Tibial nerve (tissue), 4 donors: ENCODE measurements at places on chromosomes 2 and 18.
A peak's percentile ranks its signal among the peaks of the same experiment; 100 is the strongest.

GRCh38 chr2:16813593-16813992 lies 148.0 kb upstream of the CYRIA start:
- DNase-seq: no peak

DNA sequence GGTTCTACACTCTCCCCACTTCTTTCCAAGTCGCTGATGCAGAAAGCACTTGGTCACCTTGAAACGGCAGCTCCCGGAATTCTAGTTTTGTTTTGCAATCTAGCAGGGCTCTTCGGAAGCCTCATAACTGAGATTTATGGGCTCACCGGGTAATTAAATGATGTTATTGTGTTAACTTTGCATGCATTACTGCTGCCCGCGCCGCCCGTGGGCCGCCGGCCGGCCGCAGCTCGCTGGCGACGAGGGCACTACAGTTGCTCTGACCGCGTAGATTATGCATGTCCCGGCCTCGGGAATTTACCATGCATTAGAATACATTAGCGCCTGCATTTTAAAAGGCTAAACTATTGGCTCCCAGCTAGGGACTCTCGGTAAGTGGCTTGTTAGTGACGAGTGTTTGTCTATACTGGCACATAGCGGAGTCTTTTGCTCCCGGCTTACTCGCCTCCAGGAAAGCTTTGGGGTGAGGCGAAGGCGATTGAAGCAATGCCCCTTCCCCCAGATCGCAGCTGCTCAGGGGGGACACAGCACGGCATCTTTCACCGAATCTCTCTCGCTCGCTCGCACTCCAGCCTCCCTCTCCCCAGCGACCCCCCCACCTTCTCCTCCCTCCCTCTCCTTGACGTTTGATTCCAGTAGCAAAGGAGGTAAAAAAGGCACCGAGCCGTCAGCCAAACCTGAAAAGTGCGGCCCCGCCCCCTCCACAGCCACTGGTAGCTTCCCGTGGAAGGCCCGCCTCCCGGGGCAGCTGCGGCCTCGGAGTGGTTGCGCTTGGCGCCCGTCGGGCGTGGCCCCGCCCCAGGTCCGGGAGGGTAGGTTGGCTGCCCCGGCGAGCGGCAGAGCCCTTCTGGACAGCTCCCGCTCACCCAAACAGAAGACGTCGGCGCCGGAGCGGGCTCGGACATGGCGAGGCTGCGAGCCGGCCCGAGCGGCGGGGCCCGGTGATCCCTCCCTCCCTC lies at the start of gene ONECUT2:
TSS of gene ONECUT2 (plus strand) at position 839 of the 959 bp plus-strand sequence. CDS start 343 bp downstream, outside the sequence.
- DNase-seq: peak; percentile 31

DNA sequence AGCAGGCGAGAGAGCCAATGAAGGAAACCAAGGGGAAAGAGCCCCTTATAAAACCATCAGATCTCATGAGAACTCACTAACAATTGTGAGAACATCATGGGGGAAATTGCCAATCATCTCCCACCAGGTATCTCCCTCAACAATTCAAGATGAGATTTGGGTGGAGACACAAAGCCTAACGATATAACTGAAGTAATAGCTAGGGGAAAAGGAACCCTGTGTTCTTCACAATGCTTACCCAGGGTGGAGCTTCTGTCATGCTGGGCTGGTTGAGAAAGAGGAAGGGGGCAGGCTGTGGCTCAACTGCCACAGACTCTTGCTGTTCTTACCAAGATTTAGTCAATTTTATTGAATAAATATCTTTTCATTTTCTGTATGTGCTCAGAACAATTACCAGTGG lies 392.1 kb upstream of the HS6ST1 start:
- no peak for DNase-seq

DNA sequence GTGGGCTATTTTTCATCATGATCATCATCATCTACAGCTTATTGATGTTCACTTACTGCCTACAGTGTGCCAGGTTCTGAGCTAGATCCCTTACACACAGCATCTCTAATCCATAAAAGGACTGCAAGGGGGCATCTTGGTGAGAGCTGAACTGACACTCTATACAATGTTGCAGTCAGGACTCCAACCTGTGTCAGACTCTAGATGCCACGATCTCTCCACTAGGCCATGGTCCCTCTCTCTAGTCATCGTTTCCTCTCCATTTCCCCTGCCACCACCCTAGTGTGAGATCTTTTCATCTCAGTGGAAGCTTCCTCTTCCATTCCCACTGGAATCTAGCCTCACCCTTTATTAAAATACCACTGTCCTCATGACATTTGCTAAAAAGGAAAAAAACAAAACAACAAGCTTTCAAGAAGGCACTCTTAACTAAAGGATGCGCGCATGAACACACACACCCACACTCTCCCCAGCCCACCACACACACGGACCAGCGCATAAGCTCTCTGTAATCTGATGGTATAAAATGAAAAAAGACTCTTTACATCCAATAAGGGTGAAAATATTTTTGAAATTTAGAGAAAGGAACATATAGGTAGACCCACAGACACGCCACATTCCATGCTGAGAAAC lies 93.4 kb upstream of the THOC1 start:
- DNase-seq: no peak

DNA sequence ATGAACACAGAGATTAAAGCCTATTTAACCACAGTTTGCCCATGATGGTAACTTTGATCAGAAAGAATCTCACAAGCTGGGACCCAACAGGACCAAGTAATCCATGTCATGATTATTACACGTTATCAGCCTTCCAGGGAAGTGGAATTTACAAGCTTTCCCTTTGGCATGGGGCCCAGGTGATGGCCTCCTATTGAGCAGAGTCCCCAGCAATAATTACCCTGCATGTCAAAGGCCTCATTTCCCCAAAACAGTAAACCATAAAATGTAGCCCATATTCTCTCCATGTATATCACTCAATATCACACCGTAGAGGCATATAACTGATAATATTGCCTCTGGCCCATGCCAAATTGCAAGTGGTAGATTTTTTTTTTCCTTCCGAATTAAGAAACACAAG lies 38.9 kb downstream of the PRKRA start:
- no peak for DNase-seq

DNA sequence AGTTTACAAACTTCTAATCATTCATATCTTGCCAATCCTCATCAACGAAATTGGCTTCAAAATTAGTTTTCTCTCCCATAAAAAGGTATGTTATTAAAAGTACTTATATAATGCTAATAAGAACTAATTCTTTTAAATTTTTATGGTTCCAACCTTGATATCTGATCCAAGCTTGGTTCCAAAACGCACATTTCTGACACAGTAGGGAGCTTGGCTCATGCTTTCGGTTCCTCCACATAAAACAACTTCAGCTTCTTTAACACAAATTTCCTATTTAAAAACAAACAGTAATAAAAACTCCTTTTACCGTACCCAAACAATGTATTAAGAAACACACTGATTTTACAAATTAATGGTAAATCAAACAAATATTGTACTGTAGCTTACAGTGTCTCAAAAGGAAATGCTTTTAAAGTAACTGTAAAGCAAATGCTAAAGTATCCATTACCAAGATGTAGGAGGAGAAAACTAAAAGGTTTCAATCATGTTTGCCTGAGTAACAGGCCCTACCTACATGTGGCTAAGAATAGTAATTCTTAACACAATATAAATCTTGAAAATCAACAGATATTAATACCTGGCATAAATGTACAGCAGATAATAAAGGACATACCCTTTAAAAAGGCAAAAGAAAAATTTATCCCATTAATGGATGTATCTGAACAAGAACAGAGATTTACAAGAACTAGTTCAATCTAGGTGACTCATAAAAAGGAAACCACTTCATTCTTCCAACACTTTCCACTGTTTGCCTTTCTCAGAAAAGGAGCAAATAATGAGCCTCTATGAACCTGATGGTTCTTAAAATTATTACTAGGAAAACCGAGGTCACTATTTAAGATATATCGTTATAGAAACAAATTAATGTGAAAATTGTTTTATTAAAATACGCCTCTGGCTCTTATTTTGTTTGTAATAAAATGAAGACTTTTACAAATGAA lies 17.5 kb downstream of the ACAA2 start:
- no peak for DNase-seq
